ENCODE measurements at places on chromosomes 2 and 18.

- DNase-seq, result no peak
These were observed 16.3 kb upstream of the MFF start for GRCh38 chr2:227308784-227309183.

DNA sequence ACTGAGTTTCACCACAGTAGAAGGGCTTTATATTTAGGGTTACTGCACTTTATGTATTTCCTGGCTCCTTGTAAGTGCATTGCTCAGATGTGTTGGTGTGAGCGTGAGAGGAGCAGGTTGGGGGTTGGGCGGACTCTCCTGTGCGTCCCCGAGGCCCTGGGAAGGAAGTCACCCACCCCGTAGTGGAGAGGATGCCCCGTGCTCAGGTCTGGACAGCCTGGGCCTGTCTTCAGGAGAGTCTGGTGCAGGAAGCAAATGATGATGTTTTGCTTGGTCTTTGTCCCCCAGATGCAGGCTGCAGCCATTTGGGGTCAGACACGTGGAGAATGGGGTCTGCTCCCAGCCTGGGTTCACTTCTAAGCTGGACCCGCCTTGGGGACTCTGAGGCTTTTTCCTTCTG, 182.8 kb downstream of the LDLRAD4 start:
- DNase-seq, result no peak

DNA sequence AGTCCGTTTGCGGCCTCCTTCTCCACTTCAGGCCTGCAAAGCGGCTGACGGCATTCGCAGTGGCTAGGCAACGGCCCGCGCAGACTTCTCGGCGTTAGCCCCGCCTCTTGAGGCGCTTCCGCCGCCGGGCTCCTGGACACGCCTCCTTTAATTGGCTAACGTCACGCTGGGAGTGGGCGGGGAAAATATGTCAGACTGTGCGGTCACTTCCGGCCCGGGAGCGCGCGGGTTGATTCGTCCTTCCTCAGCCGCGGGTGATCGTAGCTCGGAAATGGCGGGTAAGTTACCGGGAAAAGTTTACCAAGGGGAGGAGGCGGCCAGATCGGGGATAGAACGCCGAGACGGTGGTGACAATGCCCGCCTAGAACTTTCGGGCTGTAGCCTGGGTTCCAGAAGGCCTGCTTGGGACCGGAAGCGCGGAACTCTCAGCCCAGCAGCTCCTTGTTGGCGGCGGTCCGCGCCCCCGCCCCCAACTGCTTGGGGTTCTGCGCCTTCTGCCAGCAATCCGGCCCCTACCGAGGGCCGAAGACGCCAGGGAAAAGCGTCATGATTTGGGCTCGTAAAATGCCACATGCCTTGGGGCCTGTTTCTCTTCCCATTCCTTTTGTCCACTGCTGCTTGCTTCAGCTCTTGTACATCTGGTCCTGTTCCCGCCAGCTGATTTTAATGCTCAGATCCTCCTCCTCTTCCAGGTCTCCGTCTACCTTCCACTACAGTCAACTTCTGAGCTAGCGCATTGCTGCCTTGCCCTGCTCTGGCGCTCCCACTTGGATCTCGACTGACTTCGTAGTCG, at the start of gene HAT1:
Gene HAT1 (plus strand): TSS at position 232 of the 793 bp plus-strand sequence. CDS start 40 bp downstream, at position 272.
- peak; percentile 98 for DNase-seq

DNA sequence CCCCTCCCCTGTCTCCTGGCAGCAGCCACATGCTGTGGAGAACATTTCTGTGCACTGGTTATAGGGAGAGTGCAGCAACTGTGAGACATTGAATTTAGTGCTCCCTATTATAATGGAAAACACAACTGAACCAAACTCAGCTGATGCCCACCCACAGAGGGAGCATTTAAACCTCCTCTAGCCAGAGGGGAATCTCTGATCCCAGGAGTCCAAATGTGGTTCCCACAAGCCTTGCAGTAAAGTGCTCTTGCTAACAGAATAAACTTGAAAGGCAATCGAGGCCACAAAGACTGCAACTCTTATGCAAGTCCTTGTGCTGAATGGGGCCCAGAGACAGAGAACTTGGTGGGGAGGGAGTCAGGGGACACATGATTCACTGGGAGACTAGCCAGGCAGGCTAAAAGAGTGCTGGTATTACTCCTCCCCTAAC, 638.8 kb upstream of the VRK2 start:
- no peak for DNase-seq

DNA sequence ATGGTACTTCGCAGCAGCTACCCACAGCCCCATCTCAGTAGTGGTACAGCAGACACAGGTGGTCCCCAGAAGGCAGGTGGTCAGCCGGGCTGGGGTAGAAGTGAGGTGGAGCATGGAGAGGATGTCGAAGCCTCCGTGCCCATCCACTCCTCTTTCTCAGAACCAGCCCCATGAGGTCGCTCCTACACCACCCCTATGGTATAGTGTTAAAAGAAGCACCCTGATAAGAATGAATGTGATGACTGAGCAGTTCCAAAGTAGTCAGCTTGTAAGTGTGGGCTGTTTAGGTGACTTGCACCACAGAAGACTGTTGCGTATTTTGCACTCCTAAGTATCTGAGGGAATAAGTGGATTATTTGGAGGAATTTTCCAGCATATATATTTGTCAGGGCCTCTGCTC, 111.3 kb downstream of the WDSUB1 start:
- no peak for DNase-seq

DNA sequence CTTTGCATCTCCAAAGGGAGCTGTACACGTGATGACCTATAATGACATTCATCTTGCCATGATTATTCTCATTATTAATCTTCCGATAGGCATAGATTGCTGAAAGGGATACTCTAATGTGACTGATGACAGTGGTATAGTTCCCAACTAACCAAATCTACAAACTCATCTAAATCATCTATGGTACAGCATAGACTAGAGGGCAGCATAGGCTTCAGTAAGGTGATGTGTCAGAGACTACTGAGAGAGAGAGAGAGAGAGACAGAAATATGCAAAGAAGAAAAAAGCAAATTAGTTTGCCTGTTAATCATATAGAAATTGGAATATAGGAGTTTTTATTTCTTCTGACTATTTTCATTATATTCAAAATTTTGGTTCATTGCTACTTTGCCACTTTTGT, 89.3 kb downstream of the CSRNP3 start:
- no peak for DNase-seq

GRCh38 chr2:55926246-55926645, 2.7 kb upstream of the EFEMP1 start:
- DNase-seq, result no peak

- DNase-seq, result no peak
These were observed 198.1 kb downstream of the VAPA start for GRCh38 chr18:10111944-10112343.

- no peak for DNase-seq
These were observed 154.5 kb downstream of the SMAD2 start for GRCh38 chr18:47775961-47776360.

- no peak for DNase-seq
These were observed 233.4 kb upstream of the SIX3 start for GRCh38 chr2:44707945-44708660.

GRCh38 chr2:201931951-201932350, 101.7 kb upstream of the FZD7 start:
- DNase-seq, result no peak

- DNase-seq, result no peak
These were observed 112.2 kb downstream of the GALNT3 start for GRCh38 chr2:165681841-165682240.

DNA sequence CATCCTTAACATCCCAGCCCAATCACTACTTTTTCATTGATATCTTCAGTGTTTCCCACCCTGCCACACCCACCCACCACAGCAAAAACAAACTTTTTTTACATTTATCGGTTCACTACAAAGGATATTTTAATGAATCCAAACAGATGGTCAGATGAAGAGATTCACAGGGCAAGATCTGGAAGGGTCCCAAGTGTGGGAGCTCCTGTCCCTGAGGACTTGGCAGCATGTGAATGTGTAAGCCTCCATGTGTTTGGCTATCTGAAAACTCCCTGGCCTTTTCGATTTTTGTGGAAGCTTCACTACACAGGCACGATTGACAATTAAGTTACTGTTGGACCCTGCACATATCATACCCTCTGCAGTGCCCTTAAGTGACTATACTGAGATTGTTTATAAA, 48.1 kb upstream of the CRIM1 start:
- no peak for DNase-seq

GRCh38 chr18:55421308-55421614, 166.7 kb downstream of the TCF4 start:
- DNase-seq, result no peak

GRCh38 chr2:164205347-164205746, 415.9 kb downstream of the GRB14 start:
- no peak for DNase-seq

- DNase-seq, result no peak
These were observed 102.6 kb upstream of the NDUFV2 start for GRCh38 chr18:8999872-9000271.

DNA sequence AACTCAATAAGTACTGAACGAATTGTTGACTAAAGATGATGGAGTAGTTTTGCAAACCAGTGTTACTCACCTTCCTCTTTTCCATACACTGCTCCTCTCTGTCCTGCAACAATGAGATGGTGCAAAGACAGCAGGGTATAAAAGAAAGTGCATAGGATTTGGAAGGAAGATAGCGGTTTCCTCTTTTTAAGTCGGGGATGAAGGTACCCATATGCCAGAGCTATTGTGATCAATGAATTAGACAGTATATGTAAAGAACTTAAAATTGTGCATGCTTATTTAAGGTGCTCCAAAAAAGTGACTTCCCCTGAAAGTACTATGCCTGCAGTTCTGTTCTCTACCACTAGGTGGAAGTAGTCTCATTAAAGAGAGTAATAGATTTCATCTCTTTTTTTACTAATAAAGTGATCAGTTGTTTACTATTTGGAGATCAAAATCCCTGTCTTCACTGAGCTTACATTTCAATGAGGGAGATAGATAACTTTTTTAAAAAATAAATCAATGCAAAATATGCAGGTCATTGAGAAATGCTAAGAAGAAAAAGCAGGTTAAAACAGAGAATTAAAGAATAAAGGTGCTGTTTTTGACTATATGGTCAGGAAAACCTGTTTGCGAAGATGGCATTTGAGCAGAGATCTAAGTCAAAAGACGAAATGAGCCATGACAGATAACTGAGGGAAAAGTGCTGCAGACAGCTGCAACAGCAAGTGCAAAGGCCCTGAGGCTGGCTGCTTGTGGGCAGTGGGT, 339.7 kb upstream of the SLC14A2 start:
- no peak for DNase-seq

DNA sequence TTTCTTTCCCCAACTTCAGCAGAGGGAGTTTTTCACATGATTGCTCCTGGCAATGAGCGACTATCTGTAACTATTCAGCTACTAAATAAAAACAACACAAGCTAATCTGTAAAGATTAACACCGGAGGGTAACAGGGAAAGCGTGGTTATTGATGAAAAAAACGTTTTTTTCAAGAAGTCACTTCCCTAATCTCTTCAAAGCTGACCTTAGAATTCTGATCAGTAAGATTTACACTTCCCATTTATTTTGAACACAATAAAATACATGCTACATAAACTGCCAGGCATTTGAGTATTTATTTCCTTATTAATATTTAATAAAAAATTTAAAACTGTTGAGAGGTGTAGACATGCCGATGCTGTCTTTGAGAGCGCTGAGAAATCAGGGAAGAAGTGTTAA, 207.4 kb upstream of the HDAC4 start:
- no peak for DNase-seq

GRCh38 chr2:197502685-197503084, 2.5 kb downstream of the HSPE1 start:
- DNase-seq, result no peak

- DNase-seq, result no peak
These were observed 122.5 kb downstream of the ERBB4 start for GRCh38 chr2:212416086-212416485.

DNA sequence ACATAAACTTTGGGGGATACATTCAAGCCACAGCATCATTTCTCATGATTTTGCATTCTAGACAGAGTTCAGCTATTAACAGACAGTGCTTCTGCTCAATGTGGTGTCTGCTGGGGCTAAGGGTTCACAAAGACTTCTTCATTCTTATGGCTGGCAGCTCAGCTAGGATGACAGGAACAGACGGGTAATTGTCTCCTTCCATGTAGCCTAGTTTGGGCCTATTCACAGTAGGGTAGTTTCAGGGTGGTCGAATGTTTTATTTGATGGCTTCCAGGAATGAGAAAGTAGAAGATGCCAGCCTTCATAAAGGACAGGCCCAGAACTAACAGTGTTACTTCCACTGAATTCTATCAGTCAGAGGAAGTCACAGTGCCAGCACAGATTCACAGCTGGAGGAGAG, 26.0 kb upstream of the BCL2L11 start:
- DNase-seq, result no peak

DNA sequence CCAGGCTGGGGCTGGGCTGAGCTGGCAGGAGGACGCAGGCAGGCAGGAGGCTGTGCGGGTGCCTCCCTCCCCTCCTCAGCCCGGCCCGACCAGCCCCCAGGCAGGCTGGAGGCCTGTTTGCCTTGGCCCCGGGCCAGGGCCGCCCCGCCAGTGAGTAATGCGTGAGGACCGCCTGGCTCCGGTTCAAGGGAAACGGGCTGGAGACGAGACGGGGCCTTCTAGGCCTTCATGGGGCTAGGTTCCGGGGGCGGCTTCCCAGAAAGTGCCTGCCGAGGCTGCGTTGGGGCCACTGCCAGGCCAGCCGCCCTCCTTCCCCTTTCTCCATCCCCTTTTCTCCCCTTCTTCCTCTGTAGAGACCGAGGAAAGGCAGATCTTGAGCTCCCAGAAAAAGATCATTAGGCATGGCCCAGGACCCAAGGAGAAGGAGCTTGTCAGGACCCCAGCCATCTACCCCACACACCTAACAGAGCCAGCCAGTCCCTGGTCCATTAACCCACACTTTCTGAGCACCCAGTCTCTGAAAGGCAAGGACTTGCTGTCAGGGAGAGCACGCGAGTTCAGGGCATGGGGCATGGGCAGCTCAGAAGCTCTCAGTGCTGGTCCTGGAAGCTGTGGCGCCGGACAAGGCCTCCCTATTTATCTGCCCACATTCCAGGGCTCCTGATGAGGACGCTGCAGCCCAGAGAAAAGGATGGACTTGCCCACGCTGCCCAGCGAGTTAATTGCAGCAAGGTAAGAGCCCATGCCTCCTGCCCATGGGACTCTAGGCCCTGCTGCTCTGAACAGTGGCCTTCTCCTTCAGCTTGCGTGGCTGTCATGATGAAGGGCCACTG, 48.5 kb downstream of the SMAD7 start:
- DNase-seq, result no peak

Measured in stimulated activated CD8-positive, alpha-beta memory T cell treated with anti-CD3 and anti-CD28 coated beads, Interleukin-15, amount 100 ng/mL, for 24 hours (primary cell).